ENCODE measurements at places on chromosomes 4 and X.

DNA sequence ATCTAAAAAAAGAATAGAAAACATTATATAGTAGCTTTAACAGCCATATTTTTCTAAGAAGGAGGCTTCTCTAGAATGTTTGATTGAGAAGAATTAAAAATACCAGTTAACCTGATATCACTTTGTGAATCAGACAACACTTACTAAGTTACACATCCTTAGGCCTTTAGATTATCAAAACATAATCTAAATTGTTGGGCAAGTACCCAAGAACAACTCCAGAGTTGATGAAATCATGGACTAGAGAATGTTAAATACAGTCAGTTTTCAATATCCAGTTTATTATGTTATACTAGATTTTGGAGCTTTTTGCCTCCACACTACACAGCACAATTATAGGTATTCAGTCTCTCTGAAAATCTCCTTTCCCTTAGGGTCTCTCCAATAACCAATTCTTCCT lies 39.6 kb downstream of the ARL13A start:
- no peak for DNase-seq

DNA sequence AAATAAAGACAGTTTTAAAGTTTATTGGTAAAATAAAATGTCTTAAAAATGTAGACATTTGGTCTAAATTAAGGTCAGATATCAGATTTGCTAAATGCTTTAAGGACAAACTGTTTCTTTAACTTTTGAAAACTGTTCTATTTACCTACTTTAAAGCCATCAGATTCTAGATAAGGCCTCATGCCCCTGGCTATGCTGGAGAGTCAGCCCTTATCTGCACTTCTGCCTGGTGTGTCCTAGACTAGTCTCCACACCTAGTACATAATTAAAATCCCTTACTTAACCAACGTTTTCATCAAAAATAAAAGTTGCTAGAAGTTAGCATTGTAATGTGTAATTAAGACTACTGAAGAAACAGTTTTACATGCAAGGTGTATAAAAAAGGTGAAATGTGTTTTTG lies 25.6 kb downstream of the HSD17B11 start:
- no peak for DNase-seq

DNA sequence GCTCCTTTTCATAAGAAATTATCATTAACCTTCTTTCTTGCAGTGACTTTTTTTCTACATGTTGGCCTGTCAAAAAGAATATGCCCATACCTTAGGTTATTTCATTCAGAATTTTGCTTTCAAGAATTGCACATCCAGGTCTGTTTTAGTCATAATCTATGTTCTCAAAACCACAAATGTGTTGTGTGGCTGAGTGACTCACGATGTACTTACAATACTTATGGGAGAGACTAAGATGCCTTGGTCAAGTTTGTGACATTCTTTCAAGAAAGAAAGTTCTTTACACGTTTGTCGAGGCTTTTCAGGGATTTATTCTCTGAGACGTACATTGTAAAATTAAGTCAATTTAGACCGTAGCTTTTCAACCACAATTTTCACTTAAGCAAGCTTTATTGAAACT lies 396.7 kb downstream of the FSTL5 start:
- DNase-seq: no peak

GRCh38 chrX:694800-695199 lies 64.2 kb downstream of the SHOX start:
- no peak for DNase-seq

DNA sequence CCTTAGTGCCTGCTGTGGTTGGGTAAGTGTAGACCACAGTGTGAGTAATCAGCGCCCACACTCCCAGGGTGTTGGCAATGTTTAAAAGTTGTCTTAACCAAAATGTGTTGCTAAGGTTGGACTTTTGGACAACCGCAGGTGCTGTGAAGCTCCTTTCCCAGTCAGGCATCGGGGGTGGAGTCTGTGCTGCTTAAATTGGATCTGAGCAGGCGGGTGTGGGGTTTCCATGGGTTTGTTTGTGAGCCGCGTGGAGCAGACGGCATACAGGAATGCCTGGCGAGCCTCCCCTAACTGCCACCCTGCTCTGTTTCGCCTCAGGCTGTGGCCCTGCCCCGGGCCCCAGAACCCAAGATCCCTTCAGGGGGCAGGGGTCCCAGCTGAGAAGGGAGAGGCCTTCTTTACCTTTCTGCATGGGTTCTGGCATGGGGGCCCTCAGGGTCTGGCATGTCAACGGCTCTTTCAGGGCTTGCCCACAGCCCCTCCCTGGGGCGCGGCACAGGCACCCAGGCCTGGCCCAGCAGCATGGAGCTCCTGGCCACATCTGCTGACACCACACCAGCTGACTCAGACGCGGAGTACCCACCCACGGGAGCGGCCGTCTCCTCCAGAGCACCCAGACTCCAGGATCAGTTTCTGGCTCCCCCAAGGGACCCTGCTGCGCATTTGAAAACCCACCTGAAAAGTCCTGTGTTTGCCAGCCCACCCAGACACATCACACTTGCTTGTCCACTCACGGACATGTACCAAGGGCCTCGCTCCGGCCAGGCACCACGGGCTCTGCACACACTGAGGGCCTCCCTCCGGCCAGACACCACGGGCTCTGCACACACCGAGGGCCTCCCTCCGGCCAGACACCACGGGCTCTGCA lies 5.1 kb upstream of the SPON2 start:
- DNase-seq: no peak

- no peak for DNase-seq
These were observed 76.8 kb upstream of the MCF2 start for GRCh38 chrX:139784807-139785206.

- no peak for DNase-seq
These were observed 11.4 kb downstream of the EFNB1 start for GRCh38 chrX:68840256-68840655.

DNA sequence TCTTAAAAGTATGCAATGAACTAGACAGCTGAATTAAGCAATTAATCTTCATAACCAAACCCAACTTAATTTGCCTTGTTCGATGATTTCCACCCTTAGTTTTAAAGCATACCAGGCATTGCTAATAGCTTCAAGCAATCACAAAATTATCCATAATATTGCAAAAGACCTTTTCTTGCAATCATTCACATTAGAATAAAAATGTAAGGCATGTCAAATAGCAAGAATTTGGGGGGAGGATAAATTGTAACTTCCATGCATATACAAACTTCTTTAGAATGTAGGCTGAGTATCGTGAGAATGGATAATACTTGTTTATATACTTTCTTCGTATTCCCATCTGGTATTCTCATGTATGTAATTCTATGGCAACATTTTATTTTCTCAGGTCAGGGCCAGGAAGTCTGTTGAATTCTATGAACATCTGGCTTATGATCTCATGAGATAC lies 28.7 kb upstream of the BMP2K start:
- DNase-seq: no peak

DNA sequence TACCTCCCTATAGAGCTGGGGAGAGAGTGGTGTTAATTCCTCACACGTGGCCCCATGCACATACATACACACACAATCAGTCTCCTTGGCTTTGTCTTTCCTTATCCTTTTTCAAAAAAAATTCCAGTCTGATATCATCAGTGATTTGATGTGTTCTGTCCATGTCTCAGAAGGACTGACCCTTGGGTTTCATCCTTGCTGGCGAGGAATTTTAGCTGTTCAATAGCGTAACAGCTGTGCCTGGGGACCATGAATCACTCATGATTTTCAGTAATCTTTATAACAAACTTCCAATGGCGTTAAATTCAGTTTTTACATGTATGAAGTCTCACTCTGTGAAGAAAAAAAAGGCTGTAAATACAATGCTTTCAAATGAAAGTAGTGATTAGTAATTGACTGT lies 204.6 kb downstream of the RBMX2 start:
- DNase-seq: no peak

DNA sequence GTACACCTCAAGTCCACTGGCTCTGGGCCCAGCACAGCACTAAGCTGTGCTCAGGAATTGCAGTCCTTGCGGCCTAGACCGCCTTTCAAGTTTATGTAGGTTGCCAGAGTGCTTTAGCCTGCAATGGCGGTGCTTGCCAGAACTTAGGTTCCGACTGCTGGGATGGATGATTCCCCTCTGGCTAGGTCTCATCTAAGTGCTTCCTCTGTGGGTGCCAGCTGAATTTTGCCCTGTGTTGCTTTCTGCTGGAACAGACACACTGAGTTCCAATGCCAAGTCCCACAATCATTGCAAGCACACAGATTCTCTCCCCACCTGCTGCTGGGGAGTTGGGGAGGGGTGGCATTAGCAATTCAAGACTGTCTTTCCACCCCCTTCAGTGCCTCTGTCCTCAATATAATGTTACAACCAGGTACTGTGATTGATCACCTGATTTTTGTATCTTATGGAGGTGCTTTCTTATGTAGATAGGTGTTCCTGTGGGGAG lies 129.5 kb downstream of the GRID2 start:
- DNase-seq: no peak

GRCh38 chr4:18735740-18736268 lies 714.2 kb upstream of the LCORL start:
- no peak for DNase-seq

GRCh38 chrX:42515939-42516338 lies 262.0 kb downstream of the PPP1R2C start:
- DNase-seq: no peak

DNA sequence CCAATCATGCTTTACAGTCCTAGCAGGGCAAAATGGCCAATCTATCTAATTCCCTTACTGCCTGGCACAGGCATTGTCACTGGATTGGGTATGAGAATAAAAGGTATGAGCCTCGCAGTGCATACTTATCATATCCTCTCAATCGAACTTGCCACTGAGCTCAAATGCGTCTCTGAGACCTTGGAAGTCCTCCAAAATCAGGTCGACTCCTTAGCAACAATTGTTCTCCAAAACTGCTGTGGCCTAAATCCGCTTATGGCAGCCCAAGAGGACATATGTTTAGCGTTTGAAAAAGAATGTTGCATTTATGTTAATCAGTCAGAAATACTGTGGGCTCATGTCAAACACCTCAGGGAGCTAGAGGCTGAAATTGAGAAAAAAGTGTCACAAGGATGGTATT lies 69.7 kb downstream of the SPIN4 start:
- DNase-seq: no peak

DNA sequence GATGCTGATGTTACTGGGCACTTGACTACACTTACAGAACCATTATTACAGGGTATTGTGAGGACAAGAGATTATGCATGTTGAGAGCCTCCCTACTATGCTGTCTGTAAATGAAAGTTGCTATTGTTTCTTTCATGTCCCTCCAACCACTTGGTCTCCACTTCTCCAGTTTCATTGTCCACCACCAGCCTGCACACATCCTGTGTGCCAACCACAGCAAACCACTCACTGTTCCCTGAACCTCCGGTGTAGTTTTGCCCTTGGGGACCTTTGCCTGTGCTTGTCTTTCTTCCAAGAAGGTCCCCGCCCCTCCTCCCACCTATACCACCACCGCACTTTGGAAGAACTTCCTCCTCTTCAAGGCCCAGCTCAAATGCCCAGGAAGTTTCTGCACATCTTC lies 43.1 kb upstream of the AFF2 start:
- DNase-seq: no peak

GRCh38 chr4:123159479-123159878 lies 237.1 kb upstream of the NUDT6 start:
- no peak for DNase-seq

DNA sequence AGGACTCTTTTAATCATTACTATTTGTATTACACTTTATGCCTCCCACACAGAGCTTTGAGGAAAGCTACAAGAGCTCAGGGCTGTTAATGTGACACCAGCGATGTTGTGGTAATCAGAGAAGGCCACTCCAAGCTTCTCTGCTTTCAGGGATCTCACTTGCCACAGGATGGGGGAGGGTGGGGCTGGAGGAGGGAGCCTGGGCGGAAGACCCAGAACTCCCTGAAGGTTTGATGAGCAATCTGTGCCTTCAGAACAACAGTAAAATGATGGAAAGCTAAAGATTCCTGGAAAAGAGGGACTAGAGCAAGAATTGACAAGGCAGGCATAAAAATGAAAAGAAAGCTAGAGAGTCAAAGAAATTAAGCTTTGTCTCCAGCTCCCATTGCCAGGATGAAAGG lies 75.6 kb downstream of the MAML3 start:
- DNase-seq: no peak

- DNase-seq: no peak
These were observed 49.0 kb downstream of the HTN1 start for GRCh38 chr4:70099206-70099605.

GRCh38 chrX:24153796-24154189 lies 4.3 kb downstream of the ZFX start:
- no peak for DNase-seq

DNA sequence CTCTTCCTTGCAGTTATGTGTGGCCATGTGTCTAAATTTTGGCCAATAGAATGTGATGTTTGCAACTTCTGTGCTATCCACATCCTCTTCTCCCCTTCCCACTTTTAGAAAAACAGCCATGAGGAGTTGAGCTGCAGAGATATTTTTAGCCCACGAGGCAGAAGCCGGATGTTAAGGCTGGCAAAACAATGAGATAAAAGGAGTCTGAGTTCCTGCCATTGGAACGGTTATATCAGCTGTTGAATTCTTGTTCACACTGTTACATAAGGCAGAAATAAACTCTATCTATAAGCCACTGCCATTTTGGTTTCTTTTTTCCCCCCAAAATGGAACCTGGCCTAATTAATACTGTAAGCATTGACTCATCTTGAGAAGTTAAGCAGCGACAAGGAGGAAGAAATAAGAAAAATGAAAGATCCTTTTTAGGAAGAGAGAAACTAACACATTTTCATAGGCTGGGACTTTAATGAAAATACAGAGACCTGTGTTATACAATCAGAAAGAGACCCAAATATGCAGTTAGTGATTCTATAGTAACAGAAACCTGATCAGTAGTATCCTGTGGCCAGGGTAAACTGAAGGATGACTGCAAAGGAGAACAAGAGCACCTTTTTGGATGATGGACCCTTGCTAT lies 200.5 kb downstream of the INPP4B start:
- peak; percentile 42 for DNase-seq

GRCh38 chrX:97790850-97791249 lies 907.1 kb downstream of the RPA4 start:
- DNase-seq: no peak

DNA sequence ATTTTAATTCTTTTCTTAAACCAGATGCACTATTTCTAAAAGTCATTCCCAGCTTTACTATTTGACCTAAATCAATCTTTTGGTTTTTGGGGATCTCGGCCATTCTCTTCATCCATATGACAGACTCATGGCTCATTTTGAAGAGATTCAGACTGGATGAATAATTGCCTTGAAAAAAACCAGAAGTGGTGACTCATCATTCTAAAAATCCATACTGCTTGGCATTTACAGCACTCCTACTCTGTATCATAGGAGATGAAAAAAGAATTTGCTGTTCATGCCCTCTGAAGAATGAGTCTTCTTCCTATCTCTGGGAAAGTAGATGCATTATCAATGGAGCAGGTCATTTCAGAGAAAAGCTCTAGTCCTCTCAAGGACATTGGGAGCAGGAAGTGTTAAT lies 220.5 kb upstream of the RPS6KA3 start:
- peak; percentile 0 for DNase-seq

- DNase-seq: no peak
These were observed 9.3 kb upstream of the PRMT9 start for GRCh38 chr4:147693218-147693617.

DNA sequence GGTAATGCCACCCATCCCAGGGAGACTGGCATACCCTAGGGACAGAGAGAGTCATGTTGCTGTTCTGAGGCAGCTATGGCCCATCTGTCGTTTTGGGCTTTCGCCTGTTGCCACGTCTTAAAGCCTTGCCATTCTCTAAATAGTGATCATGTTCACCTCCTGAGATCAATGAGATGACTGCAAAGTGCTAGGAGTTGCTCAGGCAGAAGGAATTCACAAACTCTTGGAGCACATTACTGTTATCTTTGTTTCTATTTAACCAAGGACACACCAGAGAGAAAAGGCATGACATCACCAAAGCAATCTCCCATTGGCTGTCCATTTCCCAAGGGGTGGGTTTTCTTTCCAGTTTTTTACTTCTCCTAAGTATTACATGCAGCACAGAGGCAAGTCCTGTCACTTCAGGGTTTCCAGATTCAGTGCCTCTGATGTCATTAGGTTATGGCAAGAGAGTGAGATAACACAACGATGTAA lies 37.1 kb upstream of the SETD7 start:
- no peak for DNase-seq

Measured in common myeloid progenitor, CD34-positive (primary cell).